Left ventricle myocardium inferior (tissue), 1 donor: ENCODE measurements at places on chromosomes 1 and 21. TPM values are rescaled to one million over a fixed set of nuclear protein-coding genes. Genes with fewer than 3 reads are reported as not detected.

GRCh38 chr1:222171005-222171404 is 376.9 kb downstream of the HHIPL2 start:
- H3K27ac ChIP-seq = no peak overlapping the region
- no peak overlapping the region for H3K4me3 ChIP-seq
- H3K27me3 ChIP-seq = no peaks in the 10 kb centered on the region
- no peaks in the 10 kb centered on the region for H3K4me1 ChIP-seq
- H3K36me3 ChIP-seq = no peaks in the 10 kb centered on the region
- DNase-seq = no peak

DNA sequence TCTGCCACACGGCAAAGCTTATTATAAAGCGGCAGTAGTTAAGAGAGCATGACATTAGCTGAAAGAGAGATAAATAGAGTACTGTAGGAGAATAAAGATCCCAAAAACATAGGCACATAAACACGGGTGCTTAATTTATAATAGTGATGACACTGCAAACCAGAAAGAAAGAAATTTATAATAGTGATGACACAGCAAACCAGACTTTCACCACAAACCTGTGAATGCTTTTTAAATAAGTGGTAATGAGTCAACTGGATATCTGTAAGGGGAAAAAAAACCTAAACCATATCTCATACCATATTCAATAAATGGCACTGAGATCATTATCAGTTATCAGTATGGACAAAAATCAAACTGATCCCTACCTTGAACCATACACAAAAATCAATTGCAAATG is 25.5 kb downstream of the USP1 start:
- H3K36me3 ChIP-seq = peaks cover 25% of the 10 kb centered on the region
- H3K27me3 ChIP-seq = no peaks in the 10 kb centered on the region
- H3K4me3 ChIP-seq = no peak overlapping the region
- no peak overlapping the region for H3K27ac ChIP-seq

DNA sequence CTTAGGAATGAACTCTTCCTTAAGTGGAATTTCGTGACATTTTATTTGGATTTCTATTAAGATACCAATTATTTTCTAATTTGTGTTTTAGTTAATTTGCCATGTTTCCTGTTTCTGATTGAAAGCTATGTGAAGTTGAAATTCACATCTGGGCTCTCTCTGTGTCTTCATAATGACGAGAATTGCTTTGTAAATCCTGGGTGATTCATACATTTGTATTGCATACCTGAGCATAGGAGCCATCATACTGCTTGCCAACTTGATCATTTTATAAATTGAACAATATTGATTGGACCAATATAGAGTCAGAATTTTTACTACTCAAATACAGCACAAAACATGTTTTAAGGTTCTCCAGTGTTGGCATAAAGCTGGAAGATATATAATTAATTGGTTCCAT is 817.9 kb downstream of the BRINP3 start:
- no peaks in the 10 kb centered on the region for H3K36me3 ChIP-seq
- H3K4me3 ChIP-seq = no peak overlapping the region
- no peak overlapping the region for H3K27ac ChIP-seq
- no peaks in the 10 kb centered on the region for H3K27me3 ChIP-seq
- no peak for DNase-seq

The LMO4 gene
- 35.1 TPM for total RNA-seq

- peaks cover 37% of the 10 kb centered on the region for H3K27me3 ChIP-seq
- H3K27ac ChIP-seq = no peak overlapping the region
- no peaks in the 10 kb centered on the region for H3K36me3 ChIP-seq
- H3K4me1 ChIP-seq = peaks cover 11% of the 10 kb centered on the region
These were observed 111.0 kb downstream of the PGBD5 start for GRCh38 chr1:230315099-230315498.

DNA sequence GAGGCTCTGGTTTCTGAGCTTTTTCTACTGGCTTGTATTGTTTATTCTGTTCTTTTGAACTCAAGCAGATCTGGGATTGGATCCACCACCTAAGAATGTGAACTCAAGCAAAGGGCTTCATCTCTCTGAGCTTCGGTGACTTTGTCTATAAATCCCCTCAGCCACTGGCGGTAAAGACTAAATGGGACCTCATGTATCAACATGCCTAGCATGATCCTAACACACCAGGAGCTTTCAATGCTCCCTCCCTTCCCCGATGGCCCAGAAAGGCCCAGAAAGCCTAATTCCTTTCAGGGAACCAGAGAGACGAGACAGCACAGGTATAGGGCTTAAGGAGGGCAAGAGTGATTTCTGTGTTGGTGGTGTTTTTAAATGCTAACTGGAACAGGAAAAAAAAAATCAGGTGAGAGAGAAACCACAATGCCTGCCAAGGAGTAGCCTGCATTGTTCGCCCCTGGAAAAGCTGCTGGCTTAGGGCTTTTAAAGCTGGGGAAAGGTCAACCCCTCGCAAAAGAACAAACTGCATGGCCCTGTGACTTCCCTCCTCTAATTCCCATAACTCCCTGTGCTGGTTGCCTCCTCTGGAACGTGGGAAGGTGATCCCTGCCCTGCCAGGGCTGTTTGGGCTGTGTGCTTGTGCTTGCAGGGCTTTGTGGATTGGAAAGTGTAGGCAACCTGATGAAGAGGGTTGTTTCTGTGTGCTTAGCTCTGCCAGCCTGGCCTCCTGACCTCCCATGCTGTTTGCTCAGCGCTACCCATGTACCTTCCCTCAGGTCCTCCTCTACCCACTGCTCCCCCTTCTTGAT is 147.0 kb downstream of the PLPP3 start:
- no peaks in the 10 kb centered on the region for H3K36me3 ChIP-seq
- no peak overlapping the region for H3K4me3 ChIP-seq
- peak overlapping the region; percentile 59 for H3K27ac ChIP-seq
- no peaks in the 10 kb centered on the region for H3K27me3 ChIP-seq
- no peak for DNase-seq
